Calu3 (cell line): ENCODE measurements at places on chromosomes 7 and 10. TPM values are rescaled to one million over a fixed set of nuclear protein-coding genes. Genes with fewer than 3 reads are reported as not detected.

The RAPGEF5 gene
- total RNA-seq = 108 and 128 TPM in 2 replicates

The WNT16 gene
- not detected in 2 replicates for total RNA-seq

The CLDN4 gene
- 283 and 325 TPM in 2 replicates for total RNA-seq

The NRG3 gene
- 35.3 and 46.3 TPM in 2 replicates for total RNA-seq

The OR2A1 gene
- total RNA-seq = not detected in 2 replicates

- DNase-seq = no peak
These were observed 126.6 kb downstream of the TRRAP start for GRCh38 chr7:99004781-99005500.

GRCh38 chr10:63738410-63738809 lies 217.2 kb downstream of the REEP3 start:
- DNase-seq = peak; percentile 24

DNA sequence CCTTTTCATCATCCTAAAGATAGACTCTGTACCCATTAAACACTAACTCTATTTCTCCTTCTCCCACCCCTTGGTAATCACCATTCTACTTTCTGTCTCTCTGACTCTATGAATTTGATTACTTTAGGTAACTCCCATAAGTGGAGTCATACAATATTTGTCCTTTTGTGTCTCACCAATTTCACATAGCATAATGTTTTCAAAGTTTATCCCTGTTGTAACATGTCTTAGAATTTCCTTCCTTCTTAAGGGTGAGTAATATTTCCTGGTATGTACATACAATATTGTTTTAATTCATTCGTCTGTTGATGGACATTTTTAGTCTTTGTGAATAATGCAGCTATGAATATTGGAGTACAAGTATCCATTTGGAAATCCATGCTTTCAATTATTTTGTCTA lies 50.9 kb upstream of the CDCA7L start:
- DNase-seq = no peak

- no peak for DNase-seq
These were observed 27.8 kb downstream of the KCNMA1 start for GRCh38 chr10:77609781-77610272.

- DNase-seq = no peak
These were observed 162.6 kb downstream of the JAZF1 start for GRCh38 chr7:28018020-28018419.

DNA sequence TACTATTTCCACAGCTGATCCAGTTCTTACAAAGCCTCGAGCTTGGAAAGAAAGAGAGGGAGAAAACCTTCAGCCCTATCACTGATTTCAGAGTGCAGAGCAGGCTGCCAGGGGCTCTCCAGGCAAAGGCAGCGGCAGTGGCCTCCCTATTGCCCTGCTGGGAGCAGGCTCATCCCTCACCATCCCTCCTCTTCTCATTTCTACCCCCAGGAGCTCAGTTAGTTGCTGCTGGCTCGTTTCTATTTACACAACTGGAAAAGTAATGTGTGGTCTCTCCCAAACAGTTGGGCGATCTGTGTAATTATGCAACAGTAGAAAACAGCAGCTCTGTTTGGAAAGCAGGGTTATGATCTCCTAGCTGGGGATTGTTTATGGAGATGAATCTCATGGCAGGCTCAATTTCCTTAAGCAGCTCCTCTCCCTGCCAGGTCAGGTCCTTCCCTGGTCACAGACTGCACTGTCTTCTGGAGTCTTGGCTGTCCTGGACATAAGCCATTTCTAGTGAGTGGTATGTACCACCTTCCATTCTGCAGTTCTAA lies 28.7 kb upstream of the TNS3 start:
- no peak for DNase-seq

- DNase-seq = peak; percentile 28
These were observed 18.1 kb upstream of the OIT3 start for GRCh38 chr10:72875250-72876055.

- DNase-seq = no peak
These were observed 23.9 kb downstream of the SLC18A2 start for GRCh38 chr10:117264782-117265181.

- no peak for DNase-seq
These were observed 1325.0 kb downstream of the XPNPEP1 start for GRCh38 chr10:108598320-108598695.

DNA sequence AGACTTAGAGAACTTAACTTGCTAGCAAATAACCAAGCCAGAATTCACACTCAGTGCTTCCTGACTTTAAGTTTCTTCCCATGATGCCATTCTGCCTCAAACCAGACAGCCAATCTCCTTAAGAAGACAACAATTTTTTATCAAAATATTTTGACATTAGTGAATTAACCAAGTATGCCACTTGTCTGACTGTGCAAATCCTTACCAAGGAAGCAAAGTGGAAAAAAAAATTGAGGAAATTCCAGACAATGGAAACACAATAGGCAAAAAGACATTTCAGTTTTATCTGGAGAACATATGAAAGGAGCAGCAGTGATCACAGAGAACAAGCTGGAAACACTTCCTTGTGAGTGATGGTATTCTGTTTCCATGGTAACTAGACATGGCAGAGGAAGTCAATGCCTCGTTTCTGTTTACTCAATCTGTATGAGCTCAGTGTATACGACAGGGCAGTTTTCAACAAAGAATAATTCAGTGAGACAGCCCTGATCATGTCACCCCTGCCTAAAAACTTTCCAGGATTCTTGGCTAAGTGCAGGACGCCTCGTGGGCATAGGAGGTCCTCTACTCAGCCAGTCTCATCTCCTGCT lies 114.2 kb downstream of the DYNC1I1 start:
- DNase-seq = peak; percentile 12

GRCh38 chr7:21704359-21704758 lies 161.5 kb downstream of the DNAH11 start:
- no peak for DNase-seq

DNA sequence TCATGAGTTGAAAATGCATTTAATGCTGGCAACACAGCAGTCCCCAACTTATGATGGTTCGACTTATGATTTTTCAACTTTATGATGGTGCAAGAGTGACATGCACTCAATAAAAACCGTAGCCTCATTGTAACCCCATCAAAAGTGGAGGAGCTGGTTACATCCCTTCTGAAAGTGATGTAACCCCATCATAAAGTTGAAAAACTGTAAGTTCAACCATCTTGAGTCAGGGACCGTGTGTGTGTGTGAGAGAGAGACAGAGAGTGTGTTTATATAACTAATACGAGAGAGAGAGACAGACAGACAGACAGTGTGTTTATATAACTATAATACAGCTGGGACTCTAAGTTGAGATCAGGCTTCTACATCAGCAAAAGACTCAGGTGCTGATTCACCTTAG lies 21.0 kb downstream of the ANXA11 start:
- DNase-seq = no peak

DNA sequence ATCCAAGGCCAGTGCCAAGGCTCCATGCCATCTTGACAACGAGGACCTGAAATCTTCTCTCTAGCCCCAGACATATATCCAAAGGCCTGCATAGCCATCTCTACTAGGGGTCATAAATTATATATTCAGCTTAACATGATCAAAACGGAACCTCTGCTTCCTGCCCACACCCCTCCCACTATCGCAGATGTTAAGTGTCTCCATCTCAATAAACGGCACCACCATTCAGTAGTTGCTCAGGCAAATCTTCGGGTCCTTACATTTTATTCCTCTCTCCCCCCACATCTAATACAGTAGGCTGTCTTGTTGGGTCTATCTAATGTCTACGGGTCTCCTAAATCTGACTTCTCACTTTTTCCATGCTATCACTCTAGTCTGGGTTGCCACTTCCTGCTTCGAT lies 201.1 kb upstream of the PLXNA4 start:
- no peak for DNase-seq

GRCh38 chr7:125436220-125436619 lies 506.6 kb upstream of the POT1 start:
- DNase-seq = peak; percentile 20
